ENCODE measurements at places on chromosomes 5 and 9.

- DNase-seq, result no peak
These were observed 141.1 kb upstream of the LRRTM2 start for GRCh38 chr5:139016186-139016585.

DNA sequence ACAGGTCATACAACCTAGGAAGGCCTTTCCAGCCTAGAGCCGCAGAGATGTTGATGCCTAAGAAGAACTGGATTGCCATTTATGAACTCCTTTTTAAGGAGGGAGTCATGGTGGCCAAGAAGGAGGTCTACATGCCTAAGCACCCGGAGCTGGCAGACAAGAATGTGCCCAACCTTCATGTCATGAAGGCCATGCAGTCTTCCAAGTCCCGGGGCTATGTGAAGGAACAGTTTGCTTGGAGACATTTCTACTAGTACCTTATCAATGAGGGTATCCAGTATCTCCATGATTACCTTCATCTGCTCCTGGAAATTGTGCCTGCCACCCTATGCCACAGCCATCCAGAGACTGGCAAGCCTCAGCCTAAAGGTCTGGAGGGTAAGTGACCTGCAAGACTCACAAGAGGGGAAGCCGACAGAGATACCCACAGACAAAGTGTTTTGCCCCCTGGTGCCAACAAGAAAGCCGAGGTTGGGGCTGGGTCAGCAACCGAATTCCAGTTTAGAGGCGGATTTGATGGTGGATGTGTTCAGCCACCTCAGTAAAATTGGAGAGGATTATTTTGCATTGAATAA is 11.2 kb upstream of the CDKN2AIPNL start:
- no peak for DNase-seq

DNA sequence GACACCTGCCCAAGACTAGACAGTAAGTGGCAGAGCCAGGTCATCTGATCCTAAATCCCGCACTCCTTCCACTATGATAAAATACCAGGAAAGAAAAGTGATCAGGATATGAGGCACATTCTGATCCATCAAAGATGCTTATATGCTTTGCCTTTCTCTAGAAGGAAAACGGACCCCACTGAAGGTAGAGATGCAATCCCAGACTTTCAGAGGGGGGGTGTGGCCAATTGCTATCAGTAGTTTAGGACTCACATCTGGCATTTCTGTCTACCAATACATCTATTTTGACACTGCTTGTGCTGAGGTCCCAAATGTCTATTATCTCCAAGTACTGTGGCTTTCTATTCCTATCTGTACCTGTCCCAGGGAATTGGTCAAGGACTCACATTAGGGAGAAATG is 1.7 kb downstream of the TRIM52 start:
- DNase-seq, result no peak

- DNase-seq, result no peak
These were observed 25.6 kb upstream of the HMGCS1 start for GRCh38 chr5:43338862-43339261.

DNA sequence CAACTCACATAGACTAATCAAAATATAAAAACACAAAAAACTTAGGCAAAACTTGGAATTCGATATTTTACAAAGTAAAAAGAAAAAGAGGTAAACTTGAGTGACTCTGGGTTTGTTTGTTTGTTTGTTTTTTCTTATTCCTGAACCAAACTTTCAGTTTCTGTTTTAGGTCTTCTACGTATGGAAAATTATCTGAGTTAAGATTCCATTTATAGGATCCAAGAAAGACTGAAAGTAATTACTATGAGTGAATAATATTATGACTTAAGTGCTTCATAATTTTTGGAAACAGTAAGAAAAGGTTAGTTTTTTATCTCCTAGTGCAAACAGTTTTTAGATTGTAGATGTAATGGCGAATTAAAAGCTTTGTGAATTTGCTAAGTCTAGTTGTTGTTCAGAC is 13.2 kb downstream of the ST8SIA4 start:
- DNase-seq, result no peak

GRCh38 chr9:13960011-13960765 is 353.8 kb downstream of the NFIB start:
- DNase-seq, result no peak

GRCh38 chr5:139966856-139967255 is 76.2 kb downstream of the NRG2 start:
- DNase-seq, result no peak

DNA sequence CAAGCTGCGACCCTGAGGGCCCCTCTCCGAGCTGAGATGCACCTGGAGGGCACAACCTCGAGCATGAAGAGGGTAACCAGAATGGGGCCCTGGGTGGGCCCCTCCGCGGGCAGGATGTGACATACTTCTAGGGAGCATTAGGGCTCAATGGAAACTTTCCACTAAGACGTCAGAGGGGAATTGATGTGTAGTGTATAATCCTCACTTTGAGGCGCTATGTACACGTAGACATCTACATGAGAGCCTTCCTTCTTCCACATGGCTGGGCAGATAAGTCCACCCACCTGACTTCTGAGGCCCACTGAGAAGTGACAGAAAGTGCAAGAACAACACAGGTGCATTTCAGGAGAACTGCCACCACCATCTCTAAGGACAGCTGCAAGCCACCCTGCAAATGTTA is 61.0 kb downstream of the DAP start:
- no peak for DNase-seq

All from NCI-H748 treated with DMSO at 0.1 percent for 48 hours (cell line).